ENCODE measurements at places on chromosomes 1 and 21.
A peak's percentile ranks its signal among the peaks of the same experiment; 100 is the strongest.

GRCh38 chr21:45820171-45821091, 161.1 kb upstream of the COL6A1 start:
- no peaks in the 10 kb centered on the region for H3K36me3 ChIP-seq
- H3K4me3 ChIP-seq: no peak overlapping the region
- H3K27ac ChIP-seq: no peak overlapping the region
- peak; percentile 84 for DNase-seq
- H3K4me1 ChIP-seq: peaks cover 3% of the 10 kb centered on the region
- H3K27me3 ChIP-seq: no peaks in the 10 kb centered on the region

DNA sequence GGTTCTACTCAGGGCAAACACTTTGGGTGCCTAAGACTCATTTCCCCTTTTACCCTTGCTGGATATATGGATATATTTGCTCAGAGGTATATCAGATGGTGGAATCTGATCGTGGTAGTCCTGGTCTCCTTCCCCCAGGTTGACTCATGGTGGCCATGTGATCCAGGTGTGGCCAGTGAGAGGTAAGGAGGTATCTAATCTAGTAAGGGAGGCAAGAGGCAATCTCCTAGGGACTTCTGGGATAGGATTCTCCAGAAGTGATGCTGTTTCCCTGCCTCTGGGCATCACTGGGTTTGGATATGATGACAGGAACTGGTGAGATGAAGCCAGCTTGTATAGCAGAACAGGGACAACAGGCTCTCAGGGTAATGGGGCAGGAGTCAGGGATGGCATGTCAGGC, 8.5 kb upstream of the DENND2D start:
- H3K27ac ChIP-seq: no peak overlapping the region
- H3K27me3 ChIP-seq: no peaks in the 10 kb centered on the region
- DNase-seq: no peak
- no peaks in the 10 kb centered on the region for H3K4me1 ChIP-seq
- H3K4me3 ChIP-seq: no peak overlapping the region

DNA sequence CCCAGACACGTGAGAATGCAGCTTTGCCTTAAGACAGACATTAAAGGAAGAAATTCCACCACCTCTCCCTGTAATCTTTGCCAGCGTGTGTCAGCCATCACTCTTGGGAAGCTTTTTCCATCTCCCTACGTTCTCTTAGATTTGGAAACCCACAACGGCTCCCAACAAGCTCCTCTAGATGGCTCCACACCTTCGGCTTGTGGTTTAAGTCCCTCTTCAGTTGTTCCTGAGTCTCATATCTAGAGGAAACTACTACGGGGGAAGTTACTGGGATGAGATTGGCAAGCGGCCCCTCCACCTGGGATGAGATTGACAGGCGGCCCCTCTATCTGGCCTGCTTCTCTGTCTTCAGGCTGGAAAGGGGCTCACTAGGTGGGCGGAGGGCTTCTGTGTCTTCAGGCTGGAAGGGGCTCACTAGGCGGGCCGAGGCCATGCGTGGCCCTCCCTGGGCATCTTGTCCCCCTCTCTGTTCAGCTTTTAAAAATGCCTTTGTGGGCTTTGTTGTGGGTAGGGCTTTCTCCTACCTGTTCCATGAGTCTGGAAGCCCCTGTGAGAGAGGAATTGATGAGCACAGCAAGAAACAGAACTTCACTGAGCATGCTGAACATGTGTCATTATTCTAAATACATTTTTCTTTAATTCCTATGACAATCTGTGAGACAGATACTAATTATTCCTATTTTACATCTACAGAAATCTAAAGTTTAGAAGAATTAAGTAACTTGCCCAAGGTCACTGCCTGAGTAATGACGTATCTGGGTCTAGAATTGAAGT, 670.5 kb downstream of the KIF26B start:
- no peak overlapping the region for H3K4me3 ChIP-seq
- no peaks in the 10 kb centered on the region for H3K27me3 ChIP-seq
- DNase-seq: no peak

- H3K27ac ChIP-seq: no peak overlapping the region
- no peak overlapping the region for H3K4me3 ChIP-seq
- no peaks in the 10 kb centered on the region for H3K4me1 ChIP-seq
- H3K36me3 ChIP-seq: no peaks in the 10 kb centered on the region
- H3K27me3 ChIP-seq: no peaks in the 10 kb centered on the region
- no peak for DNase-seq
Observed at GRCh38 chr21:43593078-43593477, 66.2 kb downstream of the HSF2BP start.

All from iPS DF 6.9 (cell line).